Central memory CD8-positive, alpha-beta T cell (primary cell): ENCODE measurements at places on chromosomes 2 and 18.

- no peak for DNase-seq
These were observed 147.2 kb upstream of the NFATC1 start for GRCh38 chr18:79248495-79249060.

GRCh38 chr2:238459081-238459629 lies 32.4 kb downstream of the ASB1 start:
- no peak for DNase-seq

DNA sequence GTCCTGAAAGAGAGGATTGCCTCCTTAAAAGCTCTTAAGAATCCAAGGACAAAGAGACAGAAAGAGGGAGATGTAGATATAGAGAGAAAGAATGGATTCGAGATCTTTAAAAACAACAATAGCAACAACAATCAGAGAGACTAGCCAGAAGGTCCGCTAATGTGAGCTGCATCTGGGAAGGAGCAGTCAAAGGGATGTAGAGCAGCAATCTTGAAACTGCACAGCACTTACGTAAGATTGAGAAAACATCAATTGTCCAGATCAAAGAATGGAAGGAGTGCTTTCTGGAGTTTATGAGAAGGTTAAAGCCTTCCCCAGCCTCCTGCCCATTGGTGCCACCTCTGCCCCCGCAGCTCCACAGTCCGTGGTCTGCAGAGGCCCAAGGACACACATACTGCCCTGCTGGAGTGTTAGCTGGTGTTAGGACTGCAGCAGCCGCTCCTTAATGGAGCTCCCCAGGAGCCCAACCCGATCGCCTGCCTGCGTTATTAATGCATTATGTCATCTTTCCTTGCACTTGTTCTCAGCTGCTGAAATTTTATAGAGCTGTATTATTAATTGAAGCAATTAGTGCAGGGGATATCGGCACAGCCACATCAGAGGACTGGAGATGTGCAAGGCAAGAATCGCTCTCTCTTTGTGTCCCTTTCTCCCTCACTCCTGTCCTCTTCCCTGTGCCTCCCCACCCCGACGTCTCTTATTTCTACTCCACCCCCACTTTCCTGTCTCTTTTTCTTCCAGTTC lies 94.2 kb upstream of the STPG4 start:
- DNase-seq, result no peak

GRCh38 chr18:38241216-38241615 lies 675.6 kb upstream of the CELF4 start:
- no peak for DNase-seq

DNA sequence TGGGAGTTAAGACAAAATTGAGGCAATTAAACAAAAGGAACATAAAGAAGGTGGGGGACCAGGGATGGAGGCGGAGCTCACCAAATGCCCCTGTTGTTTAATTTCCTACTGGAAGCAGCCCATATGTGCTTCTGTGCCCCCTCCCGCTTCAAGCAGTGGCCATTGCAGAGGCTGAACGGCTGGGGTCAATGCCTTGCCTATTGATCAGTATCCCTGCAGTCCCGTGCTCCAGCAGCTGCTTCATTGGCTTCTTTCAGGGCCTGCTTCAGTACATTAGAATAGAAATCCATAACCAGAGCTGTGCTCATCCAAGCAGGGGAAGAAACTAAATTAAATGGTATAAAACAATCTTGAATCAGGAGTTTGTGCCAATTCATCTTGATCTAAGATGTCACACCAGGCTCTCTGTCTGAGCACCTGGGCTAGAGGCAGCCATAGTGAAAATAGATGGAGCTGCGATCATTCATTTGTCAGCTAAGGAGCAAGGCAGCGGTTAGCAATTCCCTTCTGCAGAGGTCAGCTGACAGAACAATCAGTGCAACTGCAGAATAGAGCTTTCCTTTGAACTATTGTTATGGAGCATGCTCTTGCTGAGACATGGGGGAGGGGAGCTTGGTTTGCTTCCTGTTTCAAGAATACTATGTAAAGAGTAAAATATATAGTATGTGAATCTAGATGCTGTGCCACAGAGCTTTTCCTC lies 222.4 kb downstream of the WDR7 start:
- DNase-seq, result no peak

DNA sequence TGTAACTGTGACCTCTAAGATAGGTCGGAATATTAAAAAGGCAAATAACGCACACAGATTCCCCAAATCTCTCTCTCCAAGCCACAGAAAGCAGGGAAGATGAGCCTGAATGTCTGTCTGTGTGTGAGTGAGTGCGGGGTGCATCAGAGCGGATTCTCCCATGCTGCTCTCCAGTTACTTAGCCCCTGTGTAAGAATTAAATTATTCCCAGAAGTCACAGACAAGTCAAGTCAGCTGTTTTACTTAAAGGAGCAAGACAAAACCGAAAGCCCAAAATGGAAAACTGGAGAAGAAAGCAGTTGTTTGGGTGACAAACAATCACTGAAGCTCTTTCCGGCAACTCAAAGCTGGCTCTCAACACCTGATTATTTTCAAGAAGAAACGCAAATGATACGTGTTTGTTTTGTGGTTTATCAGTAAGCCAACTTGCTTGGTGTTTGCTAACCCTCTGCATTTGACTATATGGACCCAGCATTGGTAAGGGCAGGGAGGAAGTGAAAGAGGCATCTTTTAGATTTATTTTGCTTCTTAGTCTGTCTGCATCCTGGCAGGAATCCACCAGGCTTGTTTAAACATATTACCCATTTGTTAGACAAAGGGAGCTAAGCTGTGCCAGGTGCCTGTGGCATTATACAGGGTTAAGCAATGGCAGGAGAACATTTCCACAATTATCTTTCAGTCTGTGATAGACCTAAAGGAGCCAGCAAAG lies 121.5 kb upstream of the CREB1 start:
- DNase-seq, result no peak

- no peak for DNase-seq
These were observed 33.2 kb downstream of the VIL1 start for GRCh38 chr2:218452079-218452478.

- no peak for DNase-seq
These were observed 129.0 kb upstream of the MYCN start for GRCh38 chr2:15811367-15811766.

DNA sequence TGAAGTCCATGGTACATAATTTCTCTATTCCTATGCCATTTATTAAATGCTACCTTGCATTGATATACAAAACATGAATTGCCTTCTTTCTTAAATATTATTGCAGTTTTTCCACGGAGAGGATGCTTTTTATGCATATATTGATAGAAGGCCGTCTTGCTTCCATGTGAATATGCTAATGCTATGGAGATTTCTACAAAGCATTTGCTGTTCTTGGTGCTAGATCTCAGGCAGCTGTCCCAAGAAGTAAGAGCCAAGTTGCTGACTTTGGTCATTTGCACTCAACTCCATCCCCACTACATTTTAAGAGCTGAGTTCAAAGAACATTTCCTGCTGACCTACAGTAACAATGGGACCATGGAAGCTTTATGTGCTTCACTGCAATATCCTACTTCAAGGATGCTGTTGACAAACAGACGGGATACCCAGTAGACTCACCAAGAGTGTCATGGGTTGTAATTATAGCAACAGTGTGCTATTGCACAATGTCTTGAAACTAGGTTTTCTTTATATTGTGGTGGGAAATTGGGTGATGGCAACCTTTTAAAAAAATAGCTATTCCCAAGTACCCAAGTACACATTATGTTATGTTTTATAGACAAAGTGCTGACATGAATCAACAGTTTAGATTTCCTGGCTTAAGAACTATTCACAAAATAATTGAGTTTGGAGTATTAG lies 1172.4 kb upstream of the PIK3C3 start:
- DNase-seq, result no peak

DNA sequence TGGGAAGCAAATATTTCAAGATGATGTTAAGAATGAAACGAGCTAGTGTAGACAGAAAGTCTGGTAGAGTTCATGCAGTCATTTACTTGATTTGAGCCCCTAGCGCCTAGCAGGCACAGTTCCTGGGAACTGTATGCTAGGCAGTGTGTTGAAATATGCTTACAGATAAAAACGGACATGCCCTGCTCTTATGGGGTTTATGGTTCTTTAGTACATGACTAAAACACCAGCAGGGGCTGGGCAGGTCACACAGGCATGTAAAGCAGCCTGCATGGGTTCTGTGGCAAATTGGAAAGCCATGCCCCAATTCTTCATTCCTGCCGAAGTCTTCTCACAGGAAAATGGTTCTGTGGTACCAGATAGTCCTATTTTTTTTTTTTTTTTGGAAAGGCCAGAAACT lies 27.3 kb upstream of the MGAT5 start:
- no peak for DNase-seq

GRCh38 chr2:111665011-111665410 lies 219.0 kb downstream of the ANAPC1 start:
- DNase-seq, result no peak

DNA sequence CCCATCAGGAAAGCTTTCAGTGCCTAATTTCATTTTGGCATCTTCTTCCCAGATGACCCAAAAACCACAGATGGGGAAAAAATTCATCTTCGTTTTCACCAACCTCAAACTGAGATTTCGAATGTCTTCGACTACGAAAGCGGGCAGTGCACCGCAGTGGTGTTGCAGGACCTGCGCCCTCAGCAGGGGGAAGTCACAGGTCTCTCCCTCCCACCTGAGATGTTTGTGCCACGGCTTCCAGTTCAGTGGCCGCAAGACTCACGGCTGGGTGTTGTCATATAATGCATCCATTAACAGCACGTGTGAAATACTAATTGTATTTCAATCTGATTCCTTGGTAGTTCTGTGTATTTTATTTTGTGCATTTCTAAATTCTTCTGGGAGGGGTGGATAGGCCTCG lies 66.2 kb upstream of the SALL3 start:
- DNase-seq, result no peak

DNA sequence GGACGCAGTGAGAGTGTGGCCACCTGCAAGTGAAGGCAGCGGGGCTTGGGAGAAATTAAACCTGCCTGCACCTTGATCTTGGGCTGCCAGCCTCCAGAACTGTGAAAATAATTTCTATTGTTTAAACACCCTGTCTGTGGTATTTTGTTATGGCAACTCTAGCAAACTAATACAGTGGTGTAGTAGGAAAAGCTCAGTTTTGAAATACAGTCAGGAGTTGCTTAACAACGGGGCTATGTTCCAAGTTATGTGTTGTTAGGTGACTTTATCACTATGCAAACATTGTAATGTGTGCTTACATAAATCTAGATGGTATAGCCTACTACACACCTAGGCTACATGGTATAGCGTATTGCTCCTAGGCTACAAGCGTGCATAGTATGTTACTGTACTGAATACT lies 93.4 kb upstream of the FN1 start:
- DNase-seq, result no peak

GRCh38 chr2:121212661-121213325 lies 72.2 kb downstream of the TFCP2L1 start:
- DNase-seq, result no peak

- DNase-seq, result no peak
These were observed 449.7 kb downstream of the TXNL1 start for GRCh38 chr18:56188529-56189275.

DNA sequence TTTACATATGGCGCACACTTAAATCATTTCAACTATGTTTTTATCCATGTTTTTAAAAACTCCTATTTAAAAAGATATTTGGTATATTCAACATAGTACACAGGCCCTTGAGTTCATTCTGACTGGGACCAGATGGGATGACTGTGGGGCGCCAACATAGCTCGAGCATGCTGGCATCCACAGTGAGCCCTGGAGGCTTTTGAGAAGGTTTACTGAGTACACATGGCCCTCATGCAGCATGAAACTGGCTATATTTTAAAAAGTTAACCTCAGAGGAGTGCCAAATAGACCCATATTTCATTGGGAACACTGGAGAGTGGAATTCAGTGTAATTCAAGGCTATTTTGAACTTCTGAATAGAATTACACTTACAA lies 83.6 kb downstream of the CCDC85A start:
- no peak for DNase-seq

- DNase-seq, result no peak
These were observed 12.6 kb downstream of the EIF2AK3 start for GRCh38 chr2:88614497-88615157.

DNA sequence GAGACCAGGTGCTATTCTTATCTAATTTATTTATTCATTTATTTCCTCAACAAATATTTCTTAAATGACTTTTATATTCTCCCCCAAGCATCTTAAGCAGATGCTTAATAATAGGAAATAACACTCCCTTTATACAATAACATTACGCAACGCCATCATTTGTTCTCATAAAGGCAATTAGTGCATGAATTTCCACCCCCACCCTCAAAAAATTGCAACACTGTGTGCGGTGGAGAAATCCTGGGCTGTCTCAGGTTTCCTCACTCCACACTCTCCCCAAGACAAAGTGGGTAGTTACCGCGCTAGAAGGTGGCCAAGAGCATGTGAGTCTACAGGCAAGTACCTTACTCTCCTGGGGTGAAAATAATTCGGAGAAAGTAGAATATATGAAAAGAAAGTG lies 37.0 kb upstream of the CTDP1 start:
- DNase-seq, result no peak

DNA sequence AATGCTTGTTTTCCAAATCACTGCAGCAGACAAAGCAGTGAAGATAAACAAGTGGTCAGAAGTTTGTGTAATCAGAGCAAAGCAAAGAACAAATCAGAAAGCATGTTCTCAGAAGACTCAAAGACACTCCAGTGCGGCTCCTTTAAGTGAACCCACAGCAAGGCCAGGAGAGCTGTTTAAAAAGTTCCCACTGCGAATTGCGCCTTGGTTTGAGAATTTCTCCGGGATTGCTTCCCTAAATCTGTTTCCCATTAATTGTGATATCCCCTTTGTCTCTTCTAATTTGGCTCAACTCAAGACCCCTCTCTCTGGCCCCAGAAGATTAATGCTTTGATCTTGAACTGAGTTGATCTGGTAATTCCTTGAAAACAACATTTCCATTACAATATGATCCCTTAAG lies 122.4 kb upstream of the BCL2L11 start:
- DNase-seq, result no peak

- no peak for DNase-seq
These were observed 361.1 kb upstream of the NRP2 start for GRCh38 chr2:205321231-205321630.

- DNase-seq, result no peak
These were observed 244.9 kb upstream of the CXCR4 start for GRCh38 chr2:136362676-136363390.

GRCh38 chr18:72811047-72811446 lies 56.7 kb downstream of the NETO1 start:
- no peak for DNase-seq

DNA sequence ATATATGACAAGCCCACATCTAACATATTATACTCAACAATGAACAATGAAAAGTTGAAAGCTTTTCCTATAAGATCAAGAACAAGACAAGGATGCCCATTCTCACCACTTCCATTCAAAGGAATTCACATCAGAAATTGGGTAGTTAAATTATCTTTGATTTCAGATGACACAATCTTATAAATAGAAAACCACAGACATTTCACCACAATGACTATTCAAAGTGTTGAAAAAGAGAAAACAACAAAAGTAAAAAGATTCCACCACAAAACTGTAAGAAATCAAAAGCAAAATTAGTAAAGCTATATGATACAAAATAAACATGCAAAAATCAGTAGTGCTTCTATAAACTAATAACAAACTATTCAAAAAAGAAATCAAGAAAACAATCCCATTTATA lies 279.7 kb upstream of the MYT1L start:
- no peak for DNase-seq

GRCh38 chr2:73260338-73260984 lies 23.8 kb downstream of the FBXO41 start:
- DNase-seq, result no peak

GRCh38 chr2:73776869-73777519 lies 2.9 kb downstream of the DUSP11 start:
- no peak for DNase-seq

- no peak for DNase-seq
These were observed 220.0 kb downstream of the LDLRAD4 start for GRCh38 chr18:13438507-13439056.

- no peak for DNase-seq
These were observed 217.8 kb downstream of the BCL11A start for GRCh38 chr2:60335533-60336237.
